Activated T-cell treated with anti-CD3 and anti-CD28 coated beads, Interleukin-2, amount 50 U/mL, for 24 hours (primary cell): ENCODE measurements at places on chromosomes 11 and 22.

GRCh38 chr22:28792491-28793383, 7.6 kb downstream of the XBP1 start:
- DNase-seq: no peak

DNA sequence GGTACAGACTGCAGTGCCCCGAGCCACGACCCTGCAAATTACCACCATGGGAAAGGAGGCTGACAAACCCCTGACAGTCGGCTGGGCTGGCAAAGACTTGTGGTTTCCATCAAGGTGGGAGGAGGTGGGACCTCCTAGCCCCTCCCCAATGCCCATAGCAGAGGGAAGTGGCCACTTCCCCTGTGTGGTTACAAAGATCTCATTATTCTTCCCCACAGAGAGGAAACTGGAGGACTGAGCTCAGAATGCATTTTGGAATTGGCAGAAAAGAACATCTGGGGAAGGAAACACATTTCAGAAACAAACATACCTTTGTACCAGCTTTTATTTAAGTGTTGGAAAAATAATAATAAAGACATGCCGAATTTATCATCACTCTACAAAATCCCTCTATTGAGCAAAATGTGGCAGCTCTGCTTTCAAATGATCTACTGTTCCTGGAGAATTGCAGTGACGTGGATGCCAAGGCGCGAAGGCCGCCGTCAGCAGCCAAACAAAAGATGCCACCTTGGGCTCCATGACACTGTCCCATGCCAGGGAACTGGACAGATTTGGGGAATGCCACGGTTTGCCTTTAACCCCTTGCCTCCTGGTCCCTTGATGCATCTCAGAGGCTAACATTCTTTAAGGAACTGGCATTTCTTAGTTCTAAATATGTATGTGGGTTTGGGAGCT, 169.6 kb downstream of the CRYBB2 start:
- DNase-seq: no peak

DNA sequence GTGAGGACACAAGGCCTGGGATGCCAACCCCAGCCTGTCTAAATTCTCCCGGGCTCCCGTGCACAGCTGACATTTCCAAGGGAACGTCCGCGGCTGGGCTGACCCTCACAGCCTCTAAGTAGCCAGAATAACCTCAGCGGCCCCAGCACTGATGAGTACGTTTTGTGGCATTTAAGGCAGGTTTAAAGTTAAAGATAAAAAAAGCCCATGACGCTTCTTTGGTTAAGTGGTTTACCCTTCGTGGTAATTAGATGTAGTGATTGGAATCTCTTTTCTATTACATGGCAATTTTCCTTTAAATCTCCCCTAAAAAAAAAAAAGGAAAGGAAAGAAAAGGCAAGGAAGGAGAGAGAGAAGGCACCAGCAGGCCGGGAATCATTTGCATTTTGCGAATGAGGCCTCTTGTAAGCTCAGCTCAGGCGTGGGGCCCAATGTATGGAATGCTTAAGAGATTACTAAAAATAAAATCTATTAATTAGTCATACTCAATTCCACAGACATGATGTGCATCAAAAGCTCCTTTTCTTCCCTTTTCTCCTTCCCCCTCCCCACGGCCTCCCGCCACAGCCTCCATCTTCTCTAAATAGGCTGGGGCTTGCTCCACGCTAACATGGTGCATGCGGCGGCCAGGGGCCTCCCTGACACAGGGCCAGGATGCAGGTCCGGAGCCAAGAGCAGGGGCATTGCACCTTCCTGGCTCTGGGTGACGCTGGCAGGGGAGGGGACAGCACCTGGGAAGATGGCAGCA, 44.1 kb downstream of the MACROD1 start:
- no peak for DNase-seq

DNA sequence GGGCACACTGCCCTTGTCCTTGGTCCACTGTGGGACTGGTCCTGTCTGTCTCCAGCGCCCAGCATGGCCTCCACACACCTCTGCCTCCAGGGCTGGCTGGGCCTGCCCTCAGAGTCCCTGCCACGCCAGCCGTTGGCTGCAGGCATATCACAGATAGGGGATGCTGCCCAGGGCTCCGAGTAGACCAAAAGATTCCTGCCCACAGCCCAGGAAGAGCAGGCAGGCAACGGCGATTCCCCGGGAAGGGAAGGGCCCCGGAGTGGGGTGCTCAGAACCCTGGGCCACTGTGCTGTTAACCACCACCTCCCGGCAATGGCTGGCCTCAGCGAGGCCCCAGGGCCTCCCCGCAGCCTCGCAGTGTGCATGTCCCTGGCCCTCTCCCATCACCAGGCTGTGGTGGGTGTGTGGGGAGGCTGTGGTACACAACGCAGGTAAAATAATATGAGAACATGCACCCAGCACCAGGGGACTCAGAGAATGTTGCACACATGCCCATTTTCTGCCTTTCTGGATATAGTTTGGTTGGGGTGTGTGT, 2.2 kb downstream of the IFITM5 start:
- DNase-seq: peak; percentile 32

DNA sequence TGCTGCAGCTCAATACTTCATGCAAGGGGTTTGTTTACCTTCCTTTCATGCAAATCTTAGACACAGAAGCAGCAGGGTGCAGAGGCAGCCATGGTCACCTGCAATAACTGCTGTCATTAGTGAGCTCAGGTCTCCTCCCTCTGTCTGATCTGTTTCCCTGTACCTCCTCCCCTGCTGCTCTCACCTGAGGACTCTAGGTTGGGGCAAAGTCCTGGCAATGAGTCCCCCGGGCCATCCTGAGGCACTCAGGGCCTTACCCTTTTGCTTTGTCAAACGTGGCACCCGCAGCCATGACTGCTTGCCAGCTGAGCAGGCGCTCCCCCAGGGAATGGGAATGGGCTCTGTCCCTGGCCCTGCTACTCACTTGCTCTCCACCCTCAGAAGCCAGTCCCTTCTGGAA, 3.9 kb downstream of the LRRC10B start:
- no peak for DNase-seq

- no peak for DNase-seq
These were observed 103.8 kb downstream of the KCNQ1 start for GRCh38 chr11:2548596-2548995.

- DNase-seq: no peak
These were observed 129.0 kb downstream of the NECTIN1 start for GRCh38 chr11:119599864-119600541.
